Activated T-helper 1 cell treated with anti-CD3 and anti-CD28 coated beads, Interleukin-2, amount 50 U/mL, for 16 hours (primary cell): ENCODE measurements at places on chromosomes 16 and 17.
A peak's percentile ranks its signal among the peaks of the same experiment; 100 is the strongest.

DNA sequence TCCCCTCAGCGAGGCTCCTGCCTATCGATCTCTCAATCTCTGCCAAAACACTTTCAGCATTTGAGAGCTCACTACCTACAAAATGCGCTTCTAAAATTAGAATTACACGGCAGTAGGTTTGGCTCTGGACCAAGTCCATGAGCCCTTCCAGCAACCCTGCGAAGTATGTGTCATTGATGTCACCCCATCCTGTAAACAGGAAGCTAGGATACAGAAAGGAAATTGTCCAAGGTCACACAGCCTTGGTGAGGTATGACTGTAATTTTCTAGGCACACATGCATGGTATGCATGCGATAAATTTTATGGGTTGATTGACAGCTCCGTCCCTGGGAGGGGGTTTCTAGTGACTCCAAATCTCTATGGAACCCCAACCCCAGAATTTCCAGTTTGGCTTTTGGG lies 330.3 kb upstream of the CDH5 start:
- DNase-seq, result no peak

GRCh38 chr16:19861133-19861532 lies 23.5 kb downstream of the GPRC5B start:
- no peak for DNase-seq

DNA sequence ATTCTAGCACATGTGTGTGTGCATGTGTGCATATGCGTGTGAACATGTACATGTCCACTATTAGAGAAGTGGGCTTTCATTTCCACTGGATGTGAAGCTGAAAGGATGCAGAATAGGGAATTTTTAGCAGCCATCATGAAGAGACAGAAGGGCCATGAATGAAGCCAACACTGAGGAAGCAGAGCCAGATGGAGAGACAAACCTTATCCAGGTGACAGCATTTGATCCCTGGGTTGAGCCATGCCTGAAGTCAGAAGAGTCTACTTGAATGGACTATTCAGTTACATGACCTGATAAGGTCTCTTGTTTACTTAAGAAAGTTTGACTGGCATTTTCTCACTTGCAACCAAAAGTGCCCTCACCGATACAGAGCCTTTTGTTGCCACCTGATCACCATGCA lies 88.4 kb downstream of the ASIC2 start:
- no peak for DNase-seq

DNA sequence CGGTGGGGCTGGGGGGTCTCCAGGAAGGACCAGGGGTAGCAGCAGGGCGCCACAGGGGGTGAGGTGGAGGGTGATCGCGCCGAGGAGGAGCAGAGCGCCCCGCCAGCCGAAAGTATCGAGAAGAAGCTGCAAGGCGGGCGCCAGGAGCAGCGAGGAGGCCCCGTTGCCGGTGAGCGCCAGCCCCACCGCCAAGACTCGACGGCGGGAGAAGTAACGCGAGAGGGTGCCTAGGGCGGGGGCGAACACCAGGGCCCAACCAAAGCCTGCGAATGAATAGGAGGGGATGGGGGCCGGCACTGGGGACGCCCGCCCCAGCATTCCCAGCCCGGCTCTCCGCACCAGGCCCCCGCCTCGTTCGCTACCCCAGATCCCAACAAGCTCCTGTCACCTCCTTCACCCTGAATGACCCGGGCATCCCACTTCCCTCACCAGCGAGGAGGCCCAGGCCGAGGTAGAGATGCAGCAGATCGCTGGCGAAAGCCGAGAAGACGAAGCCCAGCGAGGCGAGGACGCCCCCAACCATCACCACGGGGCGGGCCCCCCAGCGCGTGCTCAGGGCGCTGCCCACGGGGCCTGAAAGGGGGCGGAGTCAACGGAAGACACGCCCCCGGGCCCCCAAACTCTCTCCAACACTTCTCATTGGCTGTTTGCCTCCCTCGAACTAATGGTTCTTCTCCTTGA lies 1.3 kb downstream of the SLC16A11 start:
- DNase-seq, result no peak

GRCh38 chr17:31061678-31062077 lies 33.1 kb upstream of the NF1 start:
- no peak for DNase-seq

- DNase-seq, result no peak
Observed at GRCh38 chr17:80696964-80697363, 152.3 kb downstream of the RPTOR start.

DNA sequence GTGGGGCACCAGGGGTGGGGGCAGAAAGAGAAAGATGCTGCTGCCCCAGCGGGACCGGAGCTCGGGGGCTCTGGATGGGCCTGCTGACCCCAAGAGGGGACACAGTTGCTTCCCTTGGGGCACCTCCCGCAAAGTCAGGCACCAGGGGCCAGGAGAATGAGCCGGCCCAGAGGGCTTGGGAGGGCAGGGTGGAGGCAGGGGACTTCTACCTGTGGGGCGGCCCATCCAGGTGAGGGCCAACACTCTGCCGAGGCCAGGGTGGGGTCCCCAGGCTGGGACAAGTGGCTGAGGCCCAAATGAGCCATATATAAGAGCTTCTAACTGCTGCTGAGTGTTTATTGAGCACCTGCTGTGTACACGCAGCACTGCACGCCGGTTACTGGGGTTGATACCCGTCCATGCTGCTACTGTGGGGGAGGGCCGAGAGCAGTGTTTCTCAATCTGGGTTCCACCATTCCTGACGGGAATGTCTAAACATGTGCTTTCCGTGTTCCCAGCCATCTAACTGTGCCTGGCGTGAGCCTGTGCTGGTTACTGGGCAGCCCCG lies 211.7 kb upstream of the GSE1 start:
- no peak for DNase-seq

GRCh38 chr17:74795327-74796020 lies 19.3 kb upstream of the NAT9 start:
- DNase-seq, result no peak

DNA sequence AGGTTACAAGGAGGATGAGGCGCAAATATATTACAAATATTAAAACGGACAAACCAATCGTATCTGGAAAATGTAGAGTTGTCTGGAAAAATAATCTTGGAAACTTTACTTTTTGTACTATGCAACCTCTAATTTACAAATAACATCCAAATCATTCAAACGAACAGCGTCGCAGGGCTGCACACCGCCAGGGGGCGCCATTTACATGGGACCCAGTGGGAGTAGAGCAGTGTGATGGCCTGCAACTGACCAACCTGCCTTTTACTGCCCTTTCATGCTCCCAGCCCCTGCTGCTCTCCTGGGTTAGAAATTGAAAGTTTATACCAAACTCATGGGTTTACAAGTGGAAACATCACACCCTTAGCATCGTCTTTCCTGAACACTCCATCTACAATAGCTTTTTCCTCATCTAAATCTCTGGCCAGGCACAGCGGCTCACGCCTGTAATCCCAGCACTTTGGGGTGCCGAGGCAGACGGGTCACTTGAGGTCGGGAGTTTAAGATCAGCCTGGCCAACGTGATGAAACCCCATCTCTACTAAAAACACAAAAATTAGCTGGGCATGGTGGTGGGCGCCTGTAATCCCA lies 10.0 kb downstream of the PITPNC1 start:
- DNase-seq, result peak; percentile 38

DNA sequence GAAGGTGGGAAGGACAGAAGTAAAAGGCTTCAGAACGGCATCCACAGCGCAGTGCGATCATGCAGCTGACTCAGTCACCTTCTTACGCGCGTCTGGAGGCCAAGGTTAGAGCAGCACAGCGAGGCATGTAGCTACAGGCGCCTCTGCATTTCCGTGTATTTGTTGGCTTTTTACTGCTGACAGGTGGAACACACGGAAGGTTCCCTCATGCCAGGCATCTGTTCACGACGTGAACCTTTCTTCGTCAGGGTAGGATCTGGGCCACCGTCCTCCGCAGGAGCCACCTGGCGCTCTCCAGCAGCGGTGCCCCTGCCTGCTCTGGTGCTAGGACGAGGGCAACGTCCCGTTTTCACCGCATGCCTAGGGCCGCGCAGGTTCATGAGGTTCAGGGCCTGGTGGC lies 15.3 kb downstream of the TMEM204 start:
- DNase-seq, result no peak

DNA sequence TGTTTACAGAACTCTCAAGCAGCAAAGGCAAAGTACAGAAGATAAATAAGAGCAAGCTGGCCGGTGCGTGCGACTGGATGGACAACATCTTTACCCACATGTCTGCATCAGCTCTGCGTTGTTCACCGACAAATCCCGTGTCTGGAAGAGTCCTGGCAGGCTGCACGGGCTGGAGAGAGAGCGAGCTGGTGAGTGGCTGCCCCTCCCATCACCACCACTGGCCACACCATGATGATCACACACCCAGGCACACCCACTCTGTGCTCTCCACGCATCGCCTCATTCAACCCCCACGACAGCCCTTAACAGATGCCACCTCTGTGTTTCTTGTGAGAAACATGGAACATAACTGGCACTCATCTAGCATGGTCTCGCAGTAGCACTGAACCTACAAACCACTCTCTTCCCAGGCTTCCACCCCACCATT lies 59.2 kb downstream of the ANKRD11 start:
- DNase-seq, result no peak

DNA sequence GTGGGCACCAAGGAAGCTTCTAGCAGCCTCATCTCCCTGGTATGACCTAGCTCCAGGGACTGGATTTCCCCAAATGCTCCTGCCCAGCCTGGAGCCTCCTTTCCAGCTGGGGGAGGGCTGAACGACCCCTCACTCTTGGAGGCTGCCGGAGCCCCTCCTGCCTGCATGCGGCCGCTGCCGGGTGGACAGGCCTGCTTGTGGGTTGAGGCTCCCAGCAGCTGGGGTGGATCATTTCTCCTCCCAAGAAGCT lies 213.6 kb downstream of the SEC14L1 start:
- DNase-seq, result no peak

- DNase-seq, result no peak
Observed at GRCh38 chr17:61331178-61331577, 68.5 kb upstream of the TBX2 start.

DNA sequence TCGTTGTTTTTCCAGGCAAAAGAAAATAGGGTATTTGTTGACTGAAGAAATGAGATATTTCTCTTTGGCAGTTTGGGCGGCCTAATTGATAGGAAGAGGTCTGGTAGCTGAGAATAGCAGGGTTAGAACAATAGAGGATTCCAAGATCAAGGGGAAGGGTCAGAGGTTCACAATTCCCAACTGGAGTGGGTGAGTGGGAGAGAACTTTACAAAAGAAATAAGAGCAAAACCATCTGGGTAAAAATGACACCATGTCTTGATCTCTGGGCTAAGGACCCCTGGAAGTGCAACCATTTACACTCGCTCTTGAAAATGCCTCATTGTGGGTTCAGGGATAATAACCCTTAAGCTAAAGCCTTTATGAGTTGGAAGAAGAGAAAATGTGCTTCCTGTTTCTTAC lies 180.5 kb downstream of the CDH13 start:
- DNase-seq, result no peak

- DNase-seq, result no peak
Observed at GRCh38 chr16:4217204-4218131, 24.4 kb downstream of the SRL start.

- DNase-seq, result no peak
Observed at GRCh38 chr16:24936151-24936550, 79.0 kb downstream of the ARHGAP17 start.

- peak; percentile 5 for DNase-seq
Observed at GRCh38 chr16:53094013-53094630, 39.3 kb downstream of the CHD9 start.

- no peak for DNase-seq
Observed at GRCh38 chr16:65832679-65833078, 533.8 kb upstream of the CDH5 start.

GRCh38 chr17:34556384-34556783 lies 23.0 kb upstream of the TMEM132E start:
- DNase-seq, result no peak

- no peak for DNase-seq
Observed at GRCh38 chr16:72236866-72237265, 64.9 kb upstream of the PMFBP1 start.

GRCh38 chr16:2088759-2089358 lies 41.1 kb downstream of the TSC2 start:
- DNase-seq, result no peak

DNA sequence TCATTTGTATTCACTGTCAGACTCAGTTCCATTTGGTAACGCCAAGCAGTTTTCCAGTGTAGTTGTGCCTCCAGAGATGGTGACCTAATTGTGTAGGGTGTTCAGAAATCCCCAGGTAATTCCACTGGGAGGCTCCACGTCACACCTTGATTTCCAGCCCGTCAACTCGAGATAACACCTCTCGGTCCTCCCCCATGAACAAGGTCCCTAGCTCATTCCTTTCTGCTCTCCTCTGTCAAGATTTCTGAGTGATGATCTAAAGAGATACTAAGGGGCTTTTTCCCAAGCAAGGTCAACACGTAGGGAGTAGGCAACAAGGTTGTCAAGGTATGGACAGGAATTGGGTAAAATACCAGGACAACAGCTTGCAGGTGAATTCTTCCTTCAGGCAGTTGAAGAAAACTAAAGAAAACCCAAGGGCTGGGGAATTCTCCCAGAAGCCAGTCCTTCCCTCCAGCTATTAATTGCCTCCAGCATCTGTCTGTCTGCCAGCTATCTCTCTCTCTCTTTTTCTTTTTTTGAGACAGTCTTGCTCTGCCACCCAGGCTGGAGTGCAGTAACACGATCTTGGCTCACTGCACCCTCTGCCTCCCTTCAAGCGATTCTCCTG lies 31.4 kb downstream of the GPRC5B start:
- no peak for DNase-seq

DNA sequence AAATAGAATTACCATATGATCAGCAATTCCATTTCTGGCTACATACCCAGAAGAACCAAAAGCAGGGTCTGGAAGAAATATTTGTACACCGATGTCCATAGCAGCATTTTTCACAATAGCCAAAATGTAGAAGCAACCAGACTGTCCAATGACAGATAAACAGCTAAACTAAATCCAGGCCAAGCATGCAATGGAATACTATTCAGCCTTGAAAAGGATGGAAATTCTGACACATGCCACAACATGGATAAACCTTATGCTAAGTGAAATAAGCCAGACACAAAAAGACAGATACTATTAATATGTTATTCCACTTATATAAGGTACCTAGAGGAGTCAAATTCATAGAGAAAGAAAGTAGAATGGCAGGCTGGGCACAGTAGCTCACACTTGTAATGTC lies 25.9 kb upstream of the CREBBP start:
- no peak for DNase-seq

DNA sequence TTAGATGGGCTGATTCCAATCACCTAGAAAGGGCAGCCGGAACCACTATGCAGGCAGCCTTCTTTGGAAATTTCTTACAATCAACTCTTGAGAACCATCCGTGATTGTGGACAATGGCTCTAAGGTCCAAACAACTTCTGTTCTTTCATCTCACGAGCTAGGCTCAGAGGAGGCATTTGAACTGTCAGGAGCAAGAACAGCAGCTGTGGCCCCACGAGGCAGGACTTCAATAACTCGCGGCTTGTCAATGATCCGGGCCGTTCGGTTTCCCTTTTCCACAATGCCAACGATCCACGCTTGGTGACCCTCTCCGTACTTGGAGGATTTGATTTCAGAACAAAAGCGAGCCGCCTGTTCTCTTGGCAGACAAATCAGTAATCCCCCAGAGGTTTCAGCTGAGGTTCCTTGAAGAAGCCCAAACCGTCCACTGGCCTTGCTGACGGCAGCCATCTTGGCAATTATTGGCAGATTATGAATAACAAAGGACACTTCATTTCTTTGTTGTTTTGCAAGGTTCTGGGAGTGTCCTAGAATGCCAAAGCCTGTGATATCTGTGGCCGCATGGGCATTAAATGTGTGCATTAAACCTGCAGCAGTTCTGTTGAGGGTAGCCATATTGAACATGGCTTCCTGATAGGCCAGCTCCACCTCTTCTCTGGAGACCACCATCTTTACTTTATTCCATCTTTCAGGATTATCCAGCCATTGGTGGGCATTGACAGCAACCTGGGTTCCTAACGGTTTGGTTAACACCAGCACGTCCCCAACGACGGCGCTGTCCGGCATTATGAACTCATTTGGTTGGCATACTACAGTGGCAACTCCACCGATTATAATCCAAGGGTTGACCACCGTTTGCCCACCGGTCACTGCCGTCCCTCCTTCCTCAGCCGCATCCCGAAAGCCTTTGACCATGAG lies 1.2 kb downstream of the SEPHS2 start:
- DNase-seq, result no peak
